ENCODE measurements at places on chromosomes 5 and 9.

- DNase-seq, result no peak
Measured at GRCh38 chr9:129401623-129402370, 219.1 kb downstream of the C9orf50 start.

- DNase-seq, result no peak
Measured at GRCh38 chr5:14156290-14156649, 13.1 kb downstream of the TRIO start.

GRCh38 chr9:93380410-93381060, 71.0 kb upstream of the FAM120A start:
- DNase-seq, result no peak

DNA sequence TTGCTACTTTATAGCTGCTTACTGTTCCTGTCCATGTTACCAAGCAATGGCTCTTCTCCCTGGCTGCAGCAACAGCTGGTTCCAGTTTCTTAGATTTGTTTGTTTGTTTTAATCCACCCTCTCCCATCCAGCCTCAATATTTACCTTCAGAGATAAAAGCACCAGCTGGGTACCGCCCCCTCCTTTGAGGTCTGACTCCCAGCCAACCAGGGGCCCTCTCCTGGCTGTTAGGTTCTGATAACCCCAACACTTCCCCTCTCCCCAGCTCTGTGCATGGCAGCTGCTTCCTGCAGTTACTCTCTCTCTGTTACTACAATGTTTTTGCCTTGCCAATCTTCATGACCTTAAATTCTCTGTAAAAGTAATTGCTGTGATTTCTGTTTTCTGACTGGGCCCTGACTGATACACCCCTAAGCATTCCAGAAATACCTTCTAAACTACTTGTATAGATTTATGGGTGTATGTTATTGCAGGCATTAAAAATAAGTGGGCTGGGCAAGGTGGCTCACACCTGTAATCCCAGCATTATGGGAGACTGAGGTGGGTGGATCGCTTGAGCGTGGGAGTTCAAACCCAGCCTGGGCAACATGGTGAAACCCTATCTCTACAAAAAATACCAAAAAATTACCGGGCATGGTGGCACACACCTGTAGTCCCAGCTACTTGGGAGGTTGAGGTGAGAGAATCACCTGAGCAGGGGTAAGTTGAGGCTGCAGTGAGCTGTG, 2.6 kb upstream of the GCNT1 start:
- DNase-seq, result no peak

GRCh38 chr5:96050273-96050880, 88.7 kb upstream of the ELL2 start:
- DNase-seq, result no peak

- DNase-seq, result no peak
Measured at GRCh38 chr9:5773324-5773999, 59.5 kb downstream of the ERMP1 start.

DNA sequence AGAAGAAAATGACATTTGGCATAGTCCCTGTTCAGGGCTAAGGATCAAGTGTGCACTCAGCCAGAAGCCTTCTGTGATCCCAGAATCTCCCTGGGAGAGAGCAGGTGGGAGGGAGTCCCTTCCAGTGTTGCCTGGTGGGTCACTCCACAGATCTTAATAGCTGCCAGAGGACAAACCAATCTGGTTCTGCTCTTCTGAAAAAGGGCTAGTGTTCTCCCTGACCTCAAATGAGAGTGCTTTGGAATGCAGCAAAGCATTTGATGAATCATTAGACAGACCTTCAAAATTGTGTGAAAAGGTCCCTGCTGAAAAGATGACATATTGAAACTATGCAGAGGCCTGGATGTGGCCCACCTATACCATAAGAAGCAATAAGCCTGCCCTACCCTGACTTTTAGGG, 339.7 kb downstream of the TMEM232 start:
- no peak for DNase-seq

DNA sequence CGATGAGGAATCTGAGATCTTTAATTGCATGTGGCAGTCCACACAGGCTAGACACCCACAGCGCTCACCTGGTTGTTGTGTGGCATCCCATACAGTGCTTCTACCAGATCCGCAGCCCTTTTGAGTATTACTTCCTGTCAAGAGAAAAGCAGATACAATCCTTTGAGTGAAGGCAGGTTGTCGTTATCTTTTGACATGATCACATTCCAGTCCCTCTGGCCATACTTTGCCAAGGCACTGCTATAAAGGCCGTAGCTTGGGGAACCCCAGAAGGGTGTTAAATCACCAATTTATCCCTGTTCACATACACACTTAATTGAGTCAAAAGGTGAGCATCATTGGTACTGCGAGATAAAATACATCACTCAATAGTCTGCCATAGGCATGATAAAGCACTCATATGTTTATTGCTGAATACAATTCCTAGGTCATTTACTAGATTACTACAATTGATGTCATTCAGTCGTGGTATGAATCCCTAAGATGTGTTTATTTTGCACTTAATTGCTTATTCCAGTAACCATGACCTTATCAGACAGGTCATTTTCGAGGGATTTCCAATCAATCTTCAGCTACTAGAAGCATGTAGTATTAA, 385.6 kb downstream of the EBF1 start:
- DNase-seq, result no peak

- DNase-seq, result no peak
Measured at GRCh38 chr5:174532455-174533453, 191.6 kb upstream of the MSX2 start.

DNA sequence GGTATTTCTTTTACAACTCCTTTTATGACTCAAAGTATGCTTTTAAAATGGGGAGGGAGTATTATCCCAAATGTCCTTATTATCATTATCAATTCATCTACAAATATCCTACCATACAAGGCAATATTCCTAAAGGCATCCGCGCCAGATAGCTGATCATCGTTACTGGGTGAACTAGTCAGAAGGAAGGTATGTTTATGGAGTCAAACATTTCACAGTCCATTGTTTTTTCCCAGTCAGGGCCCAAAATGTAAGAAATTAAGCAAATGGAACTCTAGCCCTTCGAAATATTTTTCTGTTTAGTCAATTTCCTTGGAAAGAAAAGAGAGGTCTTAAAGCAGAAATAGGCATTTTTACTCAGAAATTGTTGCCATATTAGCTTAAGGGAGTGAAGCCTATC, 188.5 kb upstream of the CCNG1 start:
- no peak for DNase-seq

GRCh38 chr5:101543780-101544179, 640.7 kb upstream of the ST8SIA4 start:
- no peak for DNase-seq

GRCh38 chr5:178213003-178213461, 8.7 kb downstream of the HNRNPAB start:
- DNase-seq, result no peak

- DNase-seq, result no peak
Measured at GRCh38 chr9:92097997-92098482, 17.2 kb downstream of the SPTLC1 start.

DNA sequence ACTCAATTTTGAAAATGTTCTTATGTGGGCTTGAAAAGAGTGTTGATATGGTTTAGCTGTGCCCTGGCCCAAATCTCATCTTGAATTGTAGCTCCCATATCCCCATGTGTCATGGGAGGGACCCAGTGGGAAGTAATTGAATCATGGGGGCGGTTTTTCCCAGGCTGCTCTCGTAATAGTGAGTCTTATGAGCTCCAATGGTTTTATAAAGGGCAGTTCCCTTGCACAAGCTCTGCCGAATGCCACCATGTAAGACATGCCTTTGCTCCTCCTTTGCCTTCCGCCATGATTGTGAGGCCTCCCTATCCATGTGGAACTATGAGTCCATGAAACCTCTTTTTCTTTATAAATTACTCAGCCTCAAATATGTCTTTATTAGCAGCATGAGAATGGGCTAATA, 71.0 kb downstream of the USP20 start:
- DNase-seq, result no peak

DNA sequence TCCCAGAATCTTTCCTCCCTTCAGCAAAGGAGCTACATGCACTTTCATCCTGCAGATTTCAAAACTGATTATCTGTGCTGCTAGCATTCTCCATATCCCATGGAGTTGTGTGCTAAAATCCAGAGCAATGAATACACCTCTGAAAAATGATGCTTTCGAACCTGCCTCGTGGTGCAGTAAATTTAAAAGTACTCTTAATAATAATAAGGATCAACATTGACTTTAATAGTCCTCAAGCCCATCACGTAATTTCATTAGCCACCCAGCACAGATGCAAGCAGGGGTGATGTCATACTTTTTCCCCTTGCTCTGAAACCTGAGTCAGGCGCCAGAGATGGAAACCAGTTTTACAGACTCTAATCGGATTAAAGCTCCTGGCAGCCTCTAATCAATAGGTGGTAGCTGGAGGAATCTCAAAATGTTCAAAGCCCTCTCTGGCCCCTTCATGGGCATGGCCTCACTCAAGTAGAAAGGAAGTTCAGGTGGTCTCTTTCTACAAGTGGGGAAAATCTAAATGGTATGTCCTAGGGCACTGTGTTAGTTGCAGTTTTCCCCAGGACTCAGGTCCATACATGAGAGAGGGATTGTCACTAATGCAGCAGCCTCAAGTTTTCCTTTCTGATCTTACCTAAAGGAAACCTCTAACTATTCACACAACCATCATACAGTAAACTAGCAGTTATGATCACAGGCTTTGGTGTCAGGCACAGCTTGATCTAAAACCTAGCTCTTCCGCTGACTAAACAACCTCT, 221.6 kb upstream of the SLC30A5 start:
- DNase-seq, result no peak

DNA sequence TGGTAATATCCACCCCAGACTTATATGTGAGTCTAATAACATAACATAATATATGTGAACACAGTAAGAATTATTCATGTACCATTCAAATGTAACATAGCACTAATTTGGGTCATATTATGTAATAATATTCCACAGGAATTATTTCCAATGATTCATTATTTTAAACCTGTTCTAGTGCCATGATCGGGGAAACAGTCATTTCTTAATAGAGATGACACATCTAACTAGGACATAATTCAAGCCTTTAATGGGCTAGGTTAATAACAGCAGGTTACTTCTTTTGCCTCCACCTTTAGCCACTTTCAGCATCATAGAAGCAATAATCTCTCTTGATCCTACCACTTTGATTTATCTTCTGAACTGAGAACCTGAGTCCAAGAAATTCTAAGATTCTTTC, 12.3 kb downstream of the SPINK9 start:
- no peak for DNase-seq

DNA sequence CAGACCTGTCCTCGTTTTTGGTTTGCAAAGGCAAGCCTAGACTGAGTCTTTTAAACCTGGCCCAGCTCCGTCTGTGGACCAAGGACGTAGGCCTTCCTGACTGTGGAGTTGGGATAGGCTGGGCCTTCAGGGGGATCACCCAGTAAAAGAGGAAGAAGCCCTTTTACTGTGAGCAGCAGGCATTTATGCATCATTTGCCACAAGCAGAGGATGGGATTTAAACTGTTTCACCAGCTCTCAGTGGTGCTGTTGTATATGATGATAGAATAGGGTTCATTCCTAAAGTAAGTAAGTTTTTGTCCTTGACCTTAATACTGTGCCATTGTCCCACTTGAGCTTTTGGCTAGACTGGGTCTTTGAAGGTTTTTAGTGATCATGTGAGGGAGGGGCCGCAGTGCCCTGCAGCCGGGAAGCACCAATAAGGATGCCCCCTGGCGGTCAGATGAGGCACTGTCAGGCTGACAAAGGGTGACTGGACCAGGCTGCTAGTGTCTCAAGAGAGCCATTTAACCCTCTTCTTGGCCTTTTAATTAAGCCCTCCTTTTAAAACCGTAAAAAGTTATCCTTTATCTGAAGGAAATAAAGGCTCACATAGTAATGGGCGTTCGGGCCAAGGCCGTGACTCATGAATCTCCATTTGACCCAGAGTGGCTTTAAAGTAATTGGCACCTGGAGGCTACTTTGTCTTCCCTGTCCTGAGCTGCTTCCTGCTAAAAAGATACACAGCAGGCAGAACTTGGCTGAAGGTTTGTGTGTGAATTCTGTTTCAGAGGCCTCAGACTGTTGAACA, 74.0 kb downstream of the UBAP1 start:
- DNase-seq, result no peak

DNA sequence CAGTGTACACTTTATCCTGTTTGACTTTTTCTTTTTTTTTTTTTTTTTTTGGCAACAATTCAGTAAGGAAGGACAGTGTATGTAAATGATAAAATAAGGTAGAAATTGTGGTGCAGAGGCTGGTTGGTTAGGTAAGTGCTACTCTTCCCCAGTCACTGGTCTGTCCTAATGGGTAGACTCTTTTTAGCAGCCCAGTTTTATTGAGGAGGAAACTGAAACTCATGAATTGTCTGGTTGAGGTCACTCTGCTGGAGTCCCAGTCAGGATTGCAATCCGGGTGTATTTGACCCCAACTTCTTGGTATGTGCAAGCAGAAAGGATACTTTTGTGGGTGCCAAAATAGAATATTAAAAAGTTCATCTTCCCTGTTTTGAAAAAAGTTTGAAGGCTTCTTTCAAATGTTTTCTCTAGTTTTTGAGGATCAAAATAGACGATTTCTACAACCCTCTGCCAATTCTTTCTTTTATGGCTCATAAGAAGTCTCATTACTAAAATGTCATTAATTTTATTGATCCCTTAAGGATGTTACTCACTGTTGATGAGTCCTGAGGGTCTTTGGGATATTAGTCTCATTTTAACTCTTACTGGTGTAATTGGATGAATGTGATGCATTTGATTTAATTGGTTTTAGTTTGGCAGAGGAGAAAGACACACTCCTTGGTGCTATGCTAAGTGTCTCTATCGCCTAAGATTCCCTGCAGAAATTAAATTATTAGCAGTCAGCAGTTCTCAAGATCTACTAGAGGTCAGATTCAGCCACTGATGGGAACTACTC, 171.9 kb downstream of the KDM4C start:
- no peak for DNase-seq

GRCh38 chr9:137973829-137974416, 96.3 kb downstream of the CACNA1B start:
- no peak for DNase-seq

DNA sequence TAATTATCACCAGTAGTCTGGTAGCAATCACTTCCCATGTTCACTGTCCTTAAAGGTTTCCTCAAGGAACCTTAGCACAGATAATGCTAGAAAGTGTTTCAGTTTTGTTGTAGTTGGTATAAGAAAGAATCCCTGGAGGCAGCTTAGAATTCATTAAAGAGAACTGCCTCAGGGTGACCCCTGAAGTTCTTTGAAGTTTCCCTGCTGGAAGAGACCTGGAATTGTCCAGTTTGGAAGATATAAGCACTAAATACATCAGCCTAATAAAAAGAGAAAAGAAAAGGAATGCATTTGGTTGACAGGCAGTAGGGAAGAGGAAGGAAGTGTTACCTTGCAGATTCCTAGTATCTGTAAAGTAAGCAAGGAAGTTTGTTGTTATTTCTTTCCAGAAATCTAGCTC, 999.6 kb upstream of the DMAC1 start:
- DNase-seq, result no peak

DNA sequence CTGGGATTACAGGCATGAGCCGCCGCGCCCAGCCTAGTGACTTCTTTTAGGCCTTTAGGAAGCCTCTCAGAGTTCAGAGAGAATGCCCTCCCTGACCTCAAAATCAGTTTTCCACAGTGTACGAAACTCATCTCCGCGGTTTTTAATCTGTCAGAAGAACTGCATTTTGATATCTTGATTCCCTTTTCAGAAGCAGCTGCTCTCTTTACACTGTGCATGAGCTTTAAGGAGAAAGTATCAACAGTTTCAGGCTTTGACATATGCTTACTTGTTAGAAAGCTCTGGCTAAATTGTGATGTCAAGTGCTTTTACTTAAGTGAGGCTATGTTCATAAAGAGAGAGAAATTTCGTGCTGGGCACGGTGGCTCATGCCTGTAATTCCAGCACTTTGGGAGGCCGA, 74.6 kb downstream of the USP20 start:
- DNase-seq, result no peak

GRCh38 chr5:112614986-112615385, 122.7 kb upstream of the APC start:
- DNase-seq, result no peak

- DNase-seq, result no peak
Measured at GRCh38 chr9:106859957-106860720, 2.8 kb upstream of the ZNF462 start.

All from cerebellar nuclear complex (tissue), 1 donor.